NCI-H774 (cell line): ENCODE measurements at places on chromosomes 2 and 18.

DNA sequence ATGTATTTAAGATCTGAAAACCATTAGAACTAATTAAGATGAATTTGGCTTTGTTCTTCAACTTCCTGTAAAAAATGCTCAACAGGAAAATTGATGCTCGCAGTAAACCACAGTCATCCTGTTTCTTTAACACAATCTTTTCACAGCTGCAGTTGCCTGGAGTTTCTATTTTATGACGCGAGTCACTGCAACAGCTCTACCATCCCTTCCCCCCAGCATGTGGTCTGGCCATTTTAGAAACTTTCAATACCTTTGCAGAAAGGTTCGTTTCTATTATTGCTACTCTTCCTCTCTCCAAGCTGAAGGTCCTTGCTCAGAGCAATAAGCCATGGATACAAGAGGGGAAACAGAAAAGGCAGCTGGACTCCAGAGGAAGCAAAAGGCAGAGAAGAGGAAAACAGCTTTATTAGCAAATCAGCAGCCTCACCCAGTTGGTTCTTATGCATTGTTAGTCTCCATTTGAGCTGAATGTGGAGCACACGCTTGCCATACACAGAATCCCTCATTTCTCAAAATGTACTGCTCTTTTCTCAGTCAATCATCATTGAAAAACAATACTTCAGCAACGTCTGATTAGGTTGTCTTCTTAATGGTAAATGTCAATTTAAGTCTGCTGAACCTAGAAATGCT lies 3.9 kb downstream of the WIPF1 start:
- DNase-seq: no peak

GRCh38 chr18:11984091-11984490 lies 2.8 kb downstream of the IMPA2 start:
- no peak for DNase-seq

DNA sequence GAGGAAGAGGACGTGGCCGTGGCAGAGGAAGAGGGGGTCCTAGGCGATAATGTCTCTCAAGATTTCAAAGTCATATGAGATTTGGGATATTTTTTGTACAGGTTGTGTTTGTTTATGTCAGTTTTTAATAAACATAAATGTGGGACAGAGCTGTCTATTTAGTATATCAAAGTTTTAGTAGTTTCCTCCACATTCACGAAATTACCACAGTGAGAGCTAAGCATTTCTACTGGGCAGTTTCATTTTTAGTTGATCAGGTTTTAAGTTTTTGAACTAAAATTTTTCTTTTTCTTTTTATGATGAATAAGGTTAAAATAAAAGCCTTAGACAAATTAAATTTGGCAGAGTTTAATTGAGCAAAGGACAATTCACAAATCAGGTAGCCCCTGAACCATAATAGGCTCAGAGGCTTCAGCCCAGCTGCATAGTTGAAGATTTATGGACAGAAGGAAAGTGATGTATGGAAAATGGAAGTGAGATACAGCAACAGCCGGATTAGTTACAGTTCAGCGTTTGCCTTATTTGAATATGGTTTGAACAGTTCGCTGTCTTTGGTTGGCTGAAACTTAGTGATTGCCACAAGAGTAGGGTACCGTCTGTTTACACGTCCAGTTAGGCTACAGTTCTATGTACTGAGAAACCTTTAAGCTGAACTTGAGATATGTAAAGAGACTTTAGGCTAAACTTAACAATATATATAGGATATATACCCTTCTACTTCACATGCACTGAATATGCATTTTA lies 17.1 kb downstream of the SNRPD1 start:
- no peak for DNase-seq

- no peak for DNase-seq
Measured at GRCh38 chr2:162006337-162006736, 67.7 kb downstream of the DPP4 start.

DNA sequence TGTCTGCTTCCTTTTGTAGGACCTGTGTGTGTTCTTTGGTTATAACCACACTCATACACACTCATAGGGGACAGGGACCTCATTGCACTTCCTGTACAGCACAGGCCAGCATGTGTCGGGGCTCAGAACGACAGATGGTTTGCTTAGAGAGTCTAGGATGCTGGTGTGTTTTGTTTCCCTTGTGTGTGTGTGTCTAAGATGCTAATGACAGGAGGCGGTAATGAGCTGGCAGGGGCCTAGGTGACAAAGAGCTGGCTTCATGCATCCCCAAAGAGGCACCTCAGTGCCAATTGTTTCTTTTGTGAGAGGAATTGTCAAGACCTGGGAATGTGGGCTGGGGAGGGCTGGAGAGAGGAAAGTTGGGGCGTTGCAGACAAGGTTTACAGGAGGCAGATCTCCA lies 66.6 kb downstream of the CELF4 start:
- DNase-seq: peak; percentile 54
